ENCODE measurements at places on chromosomes 1 and 21.

DNA sequence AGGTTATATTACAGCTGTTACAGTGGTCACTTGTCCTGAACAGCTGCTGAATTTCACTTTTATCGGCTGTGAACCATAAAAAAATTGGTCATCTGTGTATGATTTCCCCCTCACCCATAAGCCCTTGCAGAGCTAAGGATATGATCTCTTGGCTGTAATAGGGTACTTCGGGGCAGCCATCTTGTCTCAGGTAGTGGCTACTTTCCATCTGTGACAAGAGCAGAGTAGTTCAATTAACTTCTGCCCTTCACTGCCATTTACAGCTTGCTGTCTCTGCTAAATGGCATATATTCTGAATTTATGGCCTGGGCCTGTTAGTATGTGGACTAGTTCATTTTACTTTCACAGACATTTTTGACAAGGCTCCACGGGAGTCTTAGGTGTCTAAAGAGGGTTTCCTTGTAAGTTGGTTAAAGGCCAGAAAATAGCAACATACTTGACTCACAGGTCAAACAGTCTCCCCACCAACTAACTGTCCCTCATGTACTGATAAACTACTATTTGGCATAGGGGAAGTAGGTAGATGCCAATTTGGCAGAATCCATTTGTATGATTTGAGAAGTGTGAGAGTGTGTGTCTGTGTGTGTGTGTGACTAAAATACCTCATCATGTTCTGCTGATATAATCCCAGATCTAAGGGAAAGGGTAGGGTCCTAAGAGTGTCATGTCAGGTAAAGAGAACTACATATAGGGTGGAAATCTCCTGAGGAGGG lies 151.6 kb downstream of the KCTD3 start:
- no peak for DNase-seq

GRCh38 chr1:207017615-207018559 lies 14.7 kb downstream of the C1orf116 start:
- DNase-seq = no peak

DNA sequence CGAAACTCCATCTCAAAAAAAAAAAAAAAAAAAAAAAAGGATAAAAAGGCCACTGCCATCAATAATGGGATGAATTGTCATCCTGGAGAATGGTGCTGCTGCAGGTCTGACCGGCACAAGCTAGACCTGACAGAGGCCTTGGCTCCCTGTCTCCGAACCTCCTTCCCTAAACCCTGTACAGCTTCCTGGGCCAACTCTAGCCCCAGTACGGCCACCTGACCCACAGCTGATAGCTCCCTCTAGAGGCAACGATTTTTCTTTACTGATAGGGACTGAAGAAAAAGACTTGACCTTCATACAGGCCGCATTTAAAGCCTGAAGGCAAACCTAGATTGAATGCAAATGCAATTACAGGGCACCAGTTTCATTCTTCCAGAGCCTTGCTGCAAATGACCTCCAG lies 30.7 kb downstream of the NOL9 start:
- peak; percentile 24 for DNase-seq

DNA sequence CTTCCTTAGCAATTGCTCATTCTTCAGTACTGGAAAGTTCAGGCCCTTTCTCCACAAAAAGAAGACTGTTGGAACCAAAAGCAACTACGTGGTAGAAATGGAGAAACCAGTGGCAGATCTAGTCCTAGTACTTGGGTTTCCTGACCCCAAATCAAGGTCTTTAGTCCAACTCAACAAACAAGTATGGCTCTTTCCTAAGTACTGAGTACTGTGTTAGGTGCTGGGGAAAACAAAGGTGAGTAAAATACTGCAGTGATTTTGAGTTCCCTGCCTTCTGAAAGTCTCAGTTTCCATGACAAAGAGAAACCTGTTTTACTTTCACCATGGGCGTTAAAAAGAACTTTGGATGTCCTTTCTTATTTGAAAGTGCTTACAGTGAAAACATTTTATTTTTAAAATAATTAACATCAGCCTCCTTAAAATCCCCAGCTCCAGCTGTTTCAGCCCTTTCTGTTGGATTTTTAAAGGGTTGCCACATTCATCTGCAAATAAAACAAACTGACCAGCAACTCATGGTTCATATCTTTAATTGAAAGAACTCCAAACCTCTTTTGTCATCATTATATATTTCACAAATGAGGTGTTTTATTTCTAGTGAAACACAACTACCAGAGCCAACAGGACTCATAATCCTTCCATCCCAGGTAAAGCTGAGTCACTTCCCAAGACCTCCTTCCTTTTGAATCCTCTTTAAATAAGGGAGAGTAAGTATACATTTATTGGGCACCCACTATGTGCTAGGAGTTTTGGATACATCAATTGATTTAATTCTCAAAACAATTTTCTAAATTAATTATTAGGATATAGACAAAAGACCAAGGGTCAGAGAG lies 35.4 kb downstream of the PLPP3 start:
- DNase-seq = no peak

DNA sequence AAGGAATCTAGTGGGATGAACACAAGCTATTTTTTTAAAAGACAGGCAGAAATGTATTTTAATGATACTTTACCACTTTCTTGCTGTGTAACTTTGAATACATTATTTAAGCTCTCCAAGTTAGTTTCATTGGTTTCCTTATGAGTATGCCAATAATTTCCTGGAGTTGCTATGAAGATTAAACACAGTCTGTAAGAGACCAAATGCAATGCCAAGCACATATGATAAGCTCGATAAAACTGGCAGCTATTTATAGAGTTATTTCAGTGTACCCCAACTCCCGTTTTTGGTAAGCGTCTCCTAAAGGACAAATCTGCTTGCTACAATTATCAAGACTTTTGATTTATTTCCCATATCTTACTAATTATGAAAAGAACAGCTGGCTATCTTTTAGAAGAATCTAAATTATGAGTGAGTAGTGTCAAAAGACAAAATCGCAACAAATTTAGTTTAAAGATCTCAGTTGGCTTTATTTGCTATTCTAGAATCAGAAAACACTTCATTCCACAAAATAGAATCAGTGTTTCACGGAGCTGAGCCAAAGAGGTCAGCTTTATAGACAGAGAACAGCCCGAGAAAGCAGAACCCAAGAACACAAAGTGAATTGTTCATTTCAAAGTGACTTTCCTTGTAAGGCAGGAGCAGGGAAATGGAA lies 7.2 kb upstream of the MAP10 start:
- no peak for DNase-seq

- DNase-seq = no peak
Measured at GRCh38 chr1:92486251-92487077, at the start of gene GFI1. Gene GFI1, minus strand, starts transcription at chr1:92486925. Its CDS starts 3,438 bp downstream, at chr1:92483487.

GRCh38 chr1:64093941-64094340 lies 109.5 kb upstream of the UBE2U start:
- DNase-seq = no peak

Measured in midbrain (tissue), 1 donor.